ENCODE measurements at places on chromosomes 16 and 17.

- H3K4me3 ChIP-seq = no peak within 1 kb of the TSS
- H3K27me3 ChIP-seq = peaks cover 2% of the 10 kb centered on the region
- no peak within 1 kb of the TSS for H3K27ac ChIP-seq
- DNase-seq = no peak
Measured at GRCh38 chr17:8965394-8966168, at the start of gene PIK3R5. Gene PIK3R5 (minus strand): TSS chr17:8965707. CDS start chr17:8911494, 54,213 bp downstream.

DNA sequence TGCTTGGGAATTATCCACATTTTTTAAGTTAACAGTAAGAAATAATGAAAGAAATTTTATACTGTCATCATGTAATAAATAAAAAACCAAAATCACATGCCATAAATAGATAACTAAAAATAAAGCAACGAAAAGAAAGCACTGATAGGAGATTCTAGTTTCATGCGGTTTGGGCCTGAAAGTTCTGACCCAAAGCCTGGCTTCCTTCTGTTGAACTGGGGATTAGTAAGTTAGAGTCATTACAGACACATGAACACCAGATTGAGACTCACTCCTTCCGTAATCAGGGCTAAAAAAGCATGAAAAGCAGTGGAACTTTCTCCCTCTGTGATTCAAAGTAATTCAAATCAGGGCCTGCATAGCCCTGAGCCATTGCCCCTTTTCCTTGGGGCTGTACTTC lies 13.2 kb upstream of the SLC6A2 start:
- no peak overlapping the region for H3K27ac ChIP-seq
- H3K4me1 ChIP-seq = peaks cover 9% of the 10 kb centered on the region
- no peaks in the 10 kb centered on the region for H3K36me3 ChIP-seq

DNA sequence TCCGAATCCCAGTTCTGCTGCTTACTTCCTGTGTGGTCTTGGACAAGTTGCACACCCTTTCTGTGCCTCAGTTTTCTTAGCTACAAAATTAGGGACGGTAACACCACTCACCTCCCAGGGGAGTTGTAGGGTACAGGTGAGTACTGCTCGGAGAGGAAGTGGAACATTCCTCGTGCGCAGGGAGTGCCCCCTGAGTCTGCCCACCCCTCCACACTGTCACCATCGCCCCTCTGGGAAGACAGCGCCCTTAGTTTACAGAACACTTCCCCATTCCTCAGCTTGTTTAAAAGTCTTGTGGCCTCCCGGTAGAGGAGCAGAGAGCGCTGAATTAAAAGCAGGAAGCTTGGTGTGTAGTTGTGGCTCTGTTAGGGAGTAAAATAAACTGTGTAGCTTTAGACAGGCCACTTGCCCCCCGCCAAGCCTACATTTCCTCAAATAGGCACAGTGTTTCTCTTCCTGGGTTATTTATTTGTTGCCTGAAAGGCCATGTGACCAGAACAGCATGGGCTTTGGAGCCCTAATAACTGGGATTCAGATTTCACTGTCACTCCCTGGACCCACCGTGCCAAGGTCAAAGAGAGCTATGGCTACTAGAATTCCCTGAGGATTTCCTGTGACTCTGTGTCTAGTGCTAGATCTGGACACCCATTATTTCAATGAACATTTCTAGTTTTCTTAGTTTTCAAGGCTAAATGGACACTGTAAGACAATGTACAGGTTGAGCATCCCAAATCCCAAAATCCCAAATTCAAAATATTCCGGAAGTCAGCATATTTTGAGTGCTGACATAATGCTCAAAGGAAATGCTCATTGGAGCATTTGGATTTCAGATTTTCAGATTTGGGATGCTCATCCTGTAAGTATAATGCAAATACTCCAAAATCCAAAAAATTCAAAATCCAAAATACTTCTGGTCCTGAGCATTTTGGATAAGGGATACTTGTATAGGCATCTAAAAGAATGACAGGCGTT lies 372.5 kb downstream of the SNX29 start:
- H3K27me3 ChIP-seq = no peaks in the 10 kb centered on the region
- H3K27ac ChIP-seq = no peak overlapping the region
- H3K4me1 ChIP-seq = peaks cover 9% of the 10 kb centered on the region
- H3K4me3 ChIP-seq = no peak overlapping the region

- H3K36me3 ChIP-seq = peaks cover 7% of the 10 kb centered on the region
- peak overlapping the region; percentile 51 for H3K4me3 ChIP-seq
- no peaks in the 10 kb centered on the region for H3K27me3 ChIP-seq
Measured at GRCh38 chr16:53509906-53510703, 7.1 kb upstream of the AKTIP start.

Data from HFFc6 (cell line).